Pancreas (tissue), 10 donors: ENCODE measurements at places on chromosomes 12 and 14. TPM values are rescaled to one million over a fixed set of nuclear protein-coding genes. Genes with fewer than 3 reads are reported as not detected.

Gene TAS2R43
- total RNA-seq, result 0.18 TPM

Gene CLEC1B
- total RNA-seq, result not detected

Gene ZNF705A
- not detected for total RNA-seq

Gene VTI1B
- 50.0 TPM for total RNA-seq

Gene CLEC1A
- 1.8 TPM for total RNA-seq

Gene PTPN21
- 10.1 TPM for total RNA-seq

Gene PPFIA2
- 1.9 TPM for total RNA-seq

Gene ORAI1
- total RNA-seq, result 3.9 TPM

Gene OR6C2
- not detected for total RNA-seq

Gene CPNE6
- not detected for total RNA-seq

Gene MANSC4
- not detected for total RNA-seq

Gene DIO3
- total RNA-seq, result 0.76 TPM

Gene SENP1
- total RNA-seq, result 7.7 TPM

Gene MRPL51
- 72.3 TPM for total RNA-seq

Gene KCNK10
- total RNA-seq, result 2.1 TPM

Gene ALG10B
- total RNA-seq, result 4.6 TPM

Gene ADGRD1
- total RNA-seq, result 4.4 TPM

Gene HVCN1
- total RNA-seq, result 5.2 TPM

Gene DIO2
- 0.08 TPM for total RNA-seq

Gene RHEBL1
- total RNA-seq, result not detected

Gene CLEC7A
- total RNA-seq, result 5.6 TPM
